Activated CD4-positive, alpha-beta T cell treated with anti-CD3 and anti-CD28 coated beads, Interleukin-2, amount 50 U/mL, for 24 hours (primary cell): ENCODE measurements at places on chromosomes 5 and 9.

DNA sequence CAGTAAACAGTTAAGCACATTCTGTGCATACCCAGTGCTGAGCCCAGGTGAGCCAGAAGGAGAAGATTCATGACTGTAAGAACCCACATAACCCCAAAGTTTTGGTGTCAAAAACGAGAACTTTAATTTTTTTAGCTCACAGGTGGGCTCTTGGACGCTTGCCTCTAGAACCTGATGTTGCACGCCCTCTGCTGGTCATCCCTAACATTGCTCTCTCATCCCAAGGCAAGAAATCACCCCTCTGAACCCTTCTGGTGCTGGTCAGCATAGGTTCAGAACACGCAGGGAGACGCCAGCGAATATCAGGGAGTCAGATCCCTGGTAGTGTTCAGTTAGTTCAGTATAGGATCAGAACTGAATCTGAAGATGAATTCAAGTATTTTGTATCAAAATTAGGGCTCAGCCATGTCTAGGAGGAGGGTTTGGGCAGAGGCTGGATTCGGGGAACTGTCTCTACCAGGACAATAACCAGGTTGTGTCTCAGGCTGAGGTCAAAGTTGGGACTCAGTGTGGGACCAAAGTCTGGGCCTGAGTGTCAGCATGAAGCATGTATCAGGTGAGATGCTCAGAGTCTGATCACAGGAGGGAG lies 4.1 kb upstream of the DNAJB5 start:
- no peak for DNase-seq

- DNase-seq: no peak
Observed at GRCh38 chr5:32767948-32768467, 56.9 kb downstream of the NPR3 start.

DNA sequence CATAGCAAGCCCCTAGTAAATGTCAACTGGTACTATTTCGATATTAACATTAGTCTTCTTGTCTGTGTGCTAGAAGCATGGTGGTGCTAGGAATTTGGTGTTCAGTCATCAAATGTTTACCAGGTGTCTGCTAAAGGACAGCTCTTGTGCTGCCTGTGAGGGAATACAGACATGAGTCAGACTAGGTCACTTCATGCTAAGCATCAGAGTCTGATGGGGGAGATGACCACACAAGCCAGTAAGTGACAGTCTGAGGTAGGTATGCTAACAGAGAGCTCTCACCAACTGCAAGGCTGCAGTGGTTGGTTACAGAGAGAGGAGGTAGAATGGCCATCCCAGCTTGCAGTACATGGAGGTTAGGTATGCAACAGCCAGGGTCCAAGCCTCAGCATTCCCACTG lies 320.9 kb downstream of the CDK5RAP2 start:
- no peak for DNase-seq

DNA sequence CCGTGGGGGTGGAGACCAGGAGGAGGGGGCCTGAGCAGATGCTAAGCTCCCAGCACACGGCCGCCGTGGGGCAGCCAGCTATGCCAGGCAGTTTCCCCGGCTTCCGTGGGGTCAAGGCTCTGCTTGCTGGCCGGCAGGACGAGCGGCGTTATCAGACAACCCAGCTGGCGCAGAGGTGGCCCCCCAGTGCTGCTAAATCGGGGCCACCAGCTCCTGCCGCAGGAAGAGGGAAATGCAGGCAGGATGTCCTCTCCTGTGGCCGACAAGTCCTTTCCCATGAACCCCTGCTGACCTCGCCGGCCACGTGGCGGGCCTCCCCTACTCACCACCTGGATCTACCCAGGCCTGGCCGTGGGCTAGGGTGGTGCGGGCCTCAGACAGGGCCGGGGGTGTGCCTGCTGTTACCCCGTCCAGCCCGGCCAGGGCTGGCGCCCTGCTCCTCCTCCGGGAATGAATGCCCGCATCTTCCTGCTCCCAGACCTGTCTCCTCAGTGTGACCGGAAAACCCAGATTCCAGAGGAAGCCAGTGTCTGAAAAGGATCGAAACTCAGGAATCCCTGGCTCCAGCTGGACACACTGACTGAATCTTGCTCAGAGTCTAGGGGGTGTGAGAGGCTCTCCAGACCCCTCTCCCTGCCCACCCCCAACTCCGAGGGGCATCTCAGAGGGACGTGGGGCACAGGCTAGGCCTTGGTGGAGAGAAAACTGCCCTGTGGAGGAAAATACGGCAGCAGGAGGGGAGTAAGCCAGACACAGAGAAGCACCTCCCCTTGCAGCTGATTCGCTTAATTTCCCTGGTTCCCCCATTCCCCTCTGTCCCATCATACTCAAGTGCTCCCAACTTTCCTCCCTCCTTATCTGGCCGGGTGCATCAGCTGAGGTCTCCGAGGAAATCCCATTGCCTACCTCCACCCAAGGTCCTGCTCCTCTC lies 3.9 kb downstream of the FLT4 start:
- DNase-seq: no peak

GRCh38 chr9:87494970-87495471 lies 2.6 kb upstream of the DAPK1 start:
- DNase-seq: no peak

- DNase-seq: no peak
Observed at GRCh38 chr9:127753622-127754021, 18.5 kb upstream of the TOR2A start.

- no peak for DNase-seq
Observed at GRCh38 chr5:163692091-163692490, 186.7 kb downstream of the MAT2B start.

DNA sequence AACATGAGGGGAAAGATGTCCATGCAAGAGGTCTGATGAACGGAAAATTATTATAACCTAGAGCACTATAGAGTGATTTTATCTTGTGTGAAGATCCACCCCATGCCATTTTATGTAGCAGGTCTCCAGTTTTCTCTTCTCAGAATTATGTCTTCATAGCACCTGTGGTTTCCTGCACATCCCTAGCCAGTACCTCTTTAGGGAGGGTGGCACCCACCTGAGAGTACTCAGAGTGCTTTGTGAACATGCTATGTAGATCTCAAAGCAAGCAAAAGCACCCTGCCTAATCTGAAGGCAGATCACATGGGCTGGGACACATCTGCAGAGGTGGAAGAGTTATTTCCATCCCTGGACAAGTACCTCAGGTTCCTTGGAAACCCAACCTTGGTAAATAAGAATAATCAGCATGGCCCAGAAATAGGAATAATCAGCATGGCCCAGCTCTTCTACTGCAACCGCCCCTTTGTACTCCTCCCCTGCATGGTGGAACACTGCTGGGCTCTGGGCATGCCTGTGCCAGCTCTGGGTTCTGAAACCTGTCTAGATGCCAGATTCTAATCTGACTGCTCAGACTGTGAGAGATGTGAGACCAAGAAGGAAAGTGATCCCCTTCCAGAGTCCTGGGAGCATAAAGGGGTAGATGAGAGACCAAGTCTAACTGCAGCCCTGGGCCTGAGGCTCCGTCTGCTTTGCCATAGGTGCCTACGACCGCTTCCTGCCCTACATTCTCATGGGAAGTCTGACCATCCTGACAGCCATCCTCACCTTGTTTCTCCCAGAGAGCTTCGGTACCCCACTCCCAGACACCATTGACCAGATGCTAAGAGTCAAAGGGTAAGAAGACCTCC lies 23.7 kb downstream of the SLC22A5 start:
- no peak for DNase-seq

DNA sequence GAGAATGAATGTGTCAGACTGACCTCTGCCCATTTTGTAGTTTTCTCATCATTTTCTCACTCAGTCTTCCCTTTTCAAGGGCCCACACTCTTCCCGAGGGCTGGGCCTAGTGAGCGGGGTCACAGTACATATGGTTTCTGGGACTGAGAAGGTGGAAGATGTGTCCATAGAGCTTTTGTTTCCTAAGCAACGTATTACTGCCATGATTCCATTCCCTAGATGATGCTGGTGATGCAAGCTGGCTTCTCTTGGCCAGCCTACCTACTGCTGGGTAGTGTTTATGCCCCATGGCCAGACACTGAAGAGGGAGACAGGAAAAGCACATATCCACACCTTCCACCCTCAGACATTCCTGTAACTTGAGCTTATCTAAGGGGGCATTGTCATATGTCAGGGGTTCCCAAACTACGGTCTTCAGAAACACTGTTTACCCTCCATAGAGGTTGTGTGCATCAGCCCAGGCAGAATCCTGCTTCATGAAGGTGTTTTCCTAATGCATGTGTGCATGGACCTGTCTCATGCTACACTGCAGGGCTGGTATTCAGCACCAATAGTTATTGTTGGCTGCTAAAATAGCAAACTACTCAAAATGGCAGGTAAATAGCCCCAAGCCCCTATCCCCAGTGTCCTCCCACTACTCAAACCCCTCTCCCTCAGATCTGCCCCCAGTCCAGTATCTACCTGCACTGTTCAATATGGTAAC lies 9.5 kb downstream of the IRF1 start:
- no peak for DNase-seq

- DNase-seq: no peak
Observed at GRCh38 chr5:176929654-176930053, 30.5 kb upstream of the HK3 start.

DNA sequence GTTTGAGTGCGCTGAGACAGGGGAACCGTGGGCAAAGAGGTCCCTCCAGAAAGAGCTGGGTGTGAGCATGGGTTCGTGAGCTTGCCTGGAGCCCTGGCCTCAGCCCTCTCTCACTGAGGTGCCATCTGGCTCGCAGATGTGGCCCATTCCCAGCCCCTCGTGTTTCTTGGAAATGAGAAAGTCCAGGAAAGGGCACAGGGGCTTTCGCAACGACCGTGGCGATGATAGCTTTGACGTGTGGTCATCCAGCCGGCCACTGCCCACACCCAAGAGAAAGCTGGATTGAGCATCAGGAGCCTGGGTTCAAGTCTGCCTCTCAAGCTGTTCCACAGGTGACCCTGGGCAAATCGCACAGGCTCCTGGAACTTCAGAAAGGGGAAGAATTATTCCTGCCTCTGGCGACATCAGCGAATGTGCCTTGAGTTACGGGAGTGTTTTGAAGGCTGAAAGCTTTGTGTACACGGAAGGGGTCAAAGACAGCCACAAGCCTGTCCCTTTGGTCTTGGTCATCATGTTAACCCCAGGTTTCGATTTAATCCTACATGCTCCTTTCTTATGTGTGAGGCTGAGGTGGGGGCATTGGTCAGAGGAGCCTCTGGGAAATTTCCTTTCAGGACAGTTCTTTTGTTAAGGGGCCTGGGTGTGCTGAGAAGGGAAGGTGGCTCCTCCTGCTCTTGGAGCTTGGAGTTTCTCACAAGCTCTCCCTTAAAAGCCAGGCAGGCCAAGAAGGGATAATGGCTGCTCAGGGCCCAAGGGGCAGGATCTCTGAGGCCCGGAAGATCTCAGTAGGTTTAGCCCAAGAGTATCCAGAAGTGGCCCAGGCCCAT lies 41.7 kb upstream of the IL17B start:
- no peak for DNase-seq

GRCh38 chr5:39674209-39675082 lies 249.7 kb upstream of the DAB2 start:
- no peak for DNase-seq

GRCh38 chr5:180207593-180207992 lies 1.4 kb downstream of the RASGEF1C start:
- no peak for DNase-seq

GRCh38 chr9:127451858-127452656 lies 747 bp downstream of the LRSAM1 start:
- no peak for DNase-seq

DNA sequence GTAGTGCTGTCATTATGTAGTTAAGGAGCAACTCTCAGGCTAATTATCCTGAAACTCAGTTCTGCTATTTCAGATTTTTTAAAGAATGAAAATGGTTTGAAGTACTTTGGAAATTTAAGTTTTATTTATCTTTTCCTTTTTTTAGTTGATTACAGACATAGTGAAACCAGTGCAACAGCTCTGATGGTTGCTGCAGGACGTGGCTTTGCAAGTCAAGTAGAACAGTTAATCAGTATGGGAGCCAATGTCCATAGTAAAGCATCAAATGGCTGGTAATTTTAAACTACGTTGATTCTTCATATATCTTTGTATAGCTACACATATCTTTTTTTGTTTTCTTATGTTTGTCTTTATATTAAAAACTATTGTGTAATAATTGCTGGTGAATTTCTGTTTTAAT lies 34.9 kb downstream of the YTHDC2 start:
- DNase-seq: no peak

DNA sequence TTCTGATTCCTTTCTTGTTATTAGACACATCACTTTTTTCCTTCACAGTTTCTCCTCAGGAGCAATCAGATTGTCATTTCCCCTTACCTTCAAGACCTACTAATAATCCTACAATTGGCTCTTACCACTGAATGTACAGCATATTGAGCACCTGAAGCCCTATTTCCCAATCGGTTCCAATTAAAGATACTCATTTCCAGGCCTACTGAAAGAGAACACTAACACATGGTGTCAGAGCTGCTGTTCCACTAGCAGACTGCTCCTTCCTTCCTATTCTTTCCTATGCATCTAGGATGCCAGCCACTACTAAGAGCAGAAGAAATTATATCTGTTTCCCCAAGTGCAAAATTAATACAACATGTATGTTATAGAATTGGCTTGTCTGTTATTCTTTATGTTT lies 34.6 kb downstream of the SKIC3 start:
- no peak for DNase-seq

DNA sequence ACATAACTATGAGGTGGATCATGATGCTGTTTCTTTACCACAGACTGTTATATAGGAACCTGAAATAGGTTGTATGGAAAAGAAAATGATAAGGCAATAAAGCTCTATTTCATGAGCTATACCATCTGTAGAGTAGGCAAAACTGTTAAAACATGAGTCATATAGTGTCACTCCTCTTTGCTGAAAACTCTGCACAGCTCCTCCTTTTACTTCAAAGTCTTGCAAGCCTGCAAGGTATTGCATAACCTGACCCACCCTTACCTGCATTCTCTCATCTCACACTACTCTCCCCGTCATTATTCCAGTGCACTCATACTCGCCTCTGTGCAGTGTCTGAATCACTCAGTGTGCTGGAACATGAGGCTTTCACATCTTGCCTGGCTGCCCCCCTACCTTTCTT lies 790.1 kb downstream of the EFNA5 start:
- no peak for DNase-seq
